Myometrial cell (primary cell): ENCODE measurements at places on chromosomes 16 and 17. TPM values are rescaled to one million over a fixed set of nuclear protein-coding genes. Genes with fewer than 3 reads are reported as not detected.

The GNAO1 gene
- 0.53 TPM in 1 of 2 replicates, not detected in the other for total RNA-seq

The KIF2B gene
- not detected in 2 replicates for total RNA-seq

The TBC1D3L gene
- 1.9 and 4.0 TPM in 2 replicates for total RNA-seq

The SKAP1 gene
- total RNA-seq, result not detected in 2 replicates

The DOC2B gene
- total RNA-seq, result not detected in 2 replicates

The KLHL10 gene
- under 0.01 TPM in 1 of 2 replicates, not detected in the other for total RNA-seq

The IRX3 gene
- 0.86 TPM in 1 of 2 replicates, not detected in the other for total RNA-seq

The STH gene
- not detected in 2 replicates for total RNA-seq

The C16orf96 gene
- total RNA-seq, result not detected in 2 replicates

The TBC1D3K gene
- not detected in 2 replicates for total RNA-seq

The KRT222 gene
- not detected in 2 replicates for total RNA-seq

The SOX15 gene
- total RNA-seq, result 2.5 TPM in 1 of 2 replicates, not detected in the other

The BAHCC1 gene
- 6.3 and 7.3 TPM in 2 replicates for total RNA-seq

The ACE gene
- 1.9 and 5.5 TPM in 2 replicates for total RNA-seq

The MAF gene
- total RNA-seq, result 0.53 and 0.58 TPM in 2 replicates

The DNAI2 gene
- not detected in 2 replicates for total RNA-seq

The ANKS3 gene
- total RNA-seq, result 5.7 and 17.3 TPM in 2 replicates

The FOXL1 gene
- total RNA-seq, result 11.2 and 11.7 TPM in 2 replicates

The SLFN14 gene
- total RNA-seq, result not detected in 2 replicates

The ARRB2 gene
- 12.9 and 14.4 TPM in 2 replicates for total RNA-seq

The CHP2 gene
- total RNA-seq, result not detected in 2 replicates

The SLC6A2 gene
- not detected in 2 replicates for total RNA-seq

The C17orf67 gene
- 0.35 TPM in 1 of 2 replicates, not detected in the other for total RNA-seq

The NR1D1 gene
- total RNA-seq, result 4.9 and 5.8 TPM in 2 replicates

The HOXB7 gene
- 7.1 and 7.8 TPM in 2 replicates for total RNA-seq

The EEF2K gene
- 12.1 and 14.7 TPM in 2 replicates for total RNA-seq
